ENCODE measurements at places on chromosomes 7 and 10.

- no peak for DNase-seq
Measured at GRCh38 chr7:15688911-15689310, 2.4 kb upstream of the MEOX2 start.

DNA sequence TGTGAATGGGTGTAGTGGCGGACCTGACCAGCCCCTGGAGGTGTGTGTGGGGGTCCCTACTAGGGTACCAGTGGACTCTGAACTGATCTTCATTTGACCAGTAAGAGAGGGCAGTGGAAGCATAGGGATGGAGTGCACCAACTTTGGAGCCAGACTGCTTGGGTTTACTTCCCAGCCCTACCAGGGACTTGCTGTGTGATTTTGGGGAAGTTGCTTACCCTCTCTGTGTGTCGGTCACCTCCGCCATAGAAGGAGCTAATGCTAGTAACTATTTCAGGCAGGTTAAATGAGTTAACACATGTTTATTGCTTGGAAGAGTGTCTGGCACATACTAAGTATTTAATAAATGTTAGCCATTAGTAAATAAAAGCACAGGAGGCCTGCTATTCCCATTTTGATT is 6.6 kb downstream of the ADCYAP1R1 start:
- no peak for DNase-seq

DNA sequence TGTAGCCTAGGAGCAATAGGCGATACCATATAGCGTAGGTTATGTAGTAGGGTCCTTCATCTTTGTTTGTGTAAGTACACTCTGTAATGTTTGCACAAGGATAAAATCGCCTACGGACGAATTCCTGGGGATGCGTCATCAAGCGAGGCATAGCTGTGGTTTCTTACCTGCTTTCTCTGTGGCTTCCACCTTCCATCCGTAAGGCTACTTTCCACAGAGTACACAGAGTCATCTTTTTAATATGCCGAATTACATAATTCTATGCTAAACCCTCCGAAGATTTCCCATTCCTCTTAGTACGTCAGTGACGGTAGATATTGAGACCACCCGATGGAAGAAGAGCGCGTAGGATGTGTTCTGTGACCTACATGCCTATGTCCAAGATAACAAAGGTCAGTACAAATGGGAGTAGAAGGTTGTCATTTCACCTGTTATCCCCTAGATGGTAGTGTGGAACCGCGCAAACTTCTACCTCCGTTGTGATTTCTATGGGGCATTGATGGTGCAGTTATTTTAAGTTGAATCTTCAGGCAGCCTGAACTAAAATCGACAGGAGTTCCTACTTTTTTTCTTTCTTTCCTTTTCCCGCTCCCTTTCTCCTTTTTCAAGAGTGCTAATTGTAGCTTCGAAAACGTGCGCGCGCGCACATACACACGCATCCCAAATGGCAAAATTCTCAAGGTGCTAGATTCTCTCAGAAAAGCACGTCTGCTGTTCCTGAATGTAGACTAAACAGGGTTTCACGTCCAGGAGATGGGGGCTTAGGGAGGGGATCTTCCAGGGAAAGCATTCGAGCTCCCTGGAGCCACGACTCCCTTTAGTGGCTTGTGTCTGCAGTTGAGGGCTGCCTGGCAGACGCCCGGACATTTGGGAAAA is 111.7 kb upstream of the MBL2 start:
- no peak for DNase-seq

DNA sequence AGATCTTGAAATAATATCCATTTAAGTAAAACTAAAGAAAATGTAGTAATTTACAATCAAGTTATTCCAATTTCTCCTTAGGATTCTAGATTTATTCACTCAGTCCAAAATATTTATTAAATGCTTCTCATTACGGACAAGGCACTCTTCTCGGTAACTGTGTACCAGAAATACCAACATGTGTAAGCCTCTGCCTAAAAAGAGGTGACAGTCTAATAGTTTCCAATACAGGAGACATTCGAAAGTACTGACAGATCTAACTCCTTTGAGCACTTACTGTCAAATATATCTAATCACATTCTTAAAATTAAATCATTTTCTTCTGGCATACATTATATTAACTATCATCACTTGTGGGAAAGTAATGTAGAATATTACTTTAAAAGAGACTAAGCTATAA is 26.9 kb downstream of the TMEM168 start:
- no peak for DNase-seq

GRCh38 chr7:29976673-29977415 is 12.8 kb downstream of the SCRN1 start:
- no peak for DNase-seq

DNA sequence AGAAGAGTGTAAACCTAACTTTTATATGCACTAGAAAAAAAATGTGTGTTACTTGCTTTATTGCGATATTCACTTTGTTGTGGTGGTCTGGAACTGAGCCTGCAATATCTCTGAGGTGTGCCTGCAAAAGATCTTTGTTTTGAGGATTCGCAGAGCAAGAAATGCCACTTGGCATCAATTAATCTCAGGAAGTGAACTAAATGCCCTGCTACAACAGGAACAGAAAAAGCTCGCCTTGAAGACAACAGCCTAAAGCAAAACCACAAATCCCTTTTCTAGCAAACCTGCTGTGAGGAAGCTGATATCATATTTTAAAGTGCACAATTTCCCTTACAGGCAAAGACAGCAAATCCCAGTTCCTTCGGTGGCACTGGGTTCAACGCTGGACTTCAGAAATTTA is 675.8 kb downstream of the KCNMA1 start:
- DNase-seq, result no peak

- no peak for DNase-seq
Measured at GRCh38 chr10:27190508-27190907, 35.4 kb downstream of the MASTL start.

DNA sequence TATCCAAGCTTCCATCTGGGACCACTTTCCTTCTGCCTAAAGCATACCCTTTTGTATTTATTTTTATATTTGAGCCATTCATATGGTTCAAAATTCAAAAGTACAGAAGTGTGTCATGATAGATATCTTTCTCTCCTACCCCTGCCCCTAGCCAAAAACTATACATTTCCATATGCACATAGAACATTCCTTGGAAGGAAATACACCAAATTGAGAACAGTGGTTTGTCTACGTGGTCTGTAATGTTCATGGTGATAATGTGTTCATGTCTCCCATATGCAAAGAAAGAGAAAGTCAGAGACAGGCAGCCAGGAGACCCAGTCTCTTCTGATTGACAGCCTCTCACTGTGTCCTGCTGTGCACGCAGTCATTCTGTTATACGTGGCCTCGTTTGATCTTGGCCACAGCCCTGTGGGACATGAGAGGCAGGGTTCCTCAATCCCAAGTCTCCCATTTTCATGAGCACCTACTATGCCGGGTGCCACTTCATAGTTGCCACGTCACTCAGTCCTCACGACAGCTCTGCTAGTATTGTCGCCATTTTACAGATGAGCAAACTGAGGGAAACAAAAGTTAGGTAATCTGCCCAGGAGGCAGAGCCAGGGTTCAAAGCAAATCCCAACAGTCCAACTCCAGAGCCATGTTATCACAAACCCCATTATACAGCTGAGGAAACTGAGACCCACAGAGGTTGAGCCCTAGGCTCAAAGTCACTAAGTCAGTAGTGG is 8.0 kb upstream of the CDH23 start:
- DNase-seq, result no peak

GRCh38 chr10:93600446-93601145 is 439 bp downstream of the RBP4 start:
- DNase-seq, result no peak

DNA sequence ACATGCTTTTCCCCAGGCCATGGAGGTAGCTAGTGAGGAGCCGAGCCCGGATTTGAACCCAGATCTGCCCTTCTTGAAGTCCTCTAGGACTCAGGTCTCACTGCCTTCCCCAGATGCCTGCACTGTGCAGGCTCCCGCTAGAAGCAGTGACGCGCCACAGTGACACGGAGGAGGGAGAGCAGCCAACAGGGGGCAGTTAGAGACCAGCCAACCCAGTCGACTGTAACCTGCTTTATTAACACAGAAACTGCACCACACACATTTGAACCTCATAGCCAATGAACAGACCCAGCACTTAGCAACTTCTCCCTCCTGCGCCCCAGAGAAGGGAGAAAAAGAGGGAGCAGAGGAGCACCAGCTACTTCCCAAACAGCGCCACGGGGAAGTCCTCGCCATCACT is 27.4 kb downstream of the PILRA start:
- no peak for DNase-seq

GRCh38 chr7:109694149-109695071 is 1124.7 kb downstream of the DNAJB9 start:
- no peak for DNase-seq

- DNase-seq, result no peak
Measured at GRCh38 chr7:7103343-7104313, 78.7 kb upstream of the C1GALT1 start.

GRCh38 chr10:100374200-100374655 is 27.2 kb downstream of the SCD start:
- DNase-seq, result no peak
